ENCODE measurements at places on chromosomes 3 and 15.

DNA sequence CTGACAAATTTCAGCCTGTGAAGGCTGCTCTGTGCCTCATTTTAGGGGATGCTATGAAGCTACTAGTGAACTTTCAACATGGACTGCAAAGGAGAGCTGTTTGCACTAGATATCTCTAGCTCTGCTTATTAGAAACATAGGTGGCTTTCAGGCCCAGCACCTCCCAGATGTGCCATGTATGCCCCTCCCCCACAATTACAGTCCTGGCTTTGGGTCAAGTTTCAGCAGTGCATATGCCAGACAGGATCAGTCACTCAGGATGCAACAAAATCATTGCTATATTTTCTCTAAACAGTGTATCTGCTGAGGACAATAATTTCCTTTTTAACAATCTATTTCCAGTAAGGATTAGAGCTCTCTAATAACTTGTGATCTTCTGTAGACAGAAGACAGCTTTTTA lies 178.8 kb upstream of the STAC start:
- no peak for DNase-seq

DNA sequence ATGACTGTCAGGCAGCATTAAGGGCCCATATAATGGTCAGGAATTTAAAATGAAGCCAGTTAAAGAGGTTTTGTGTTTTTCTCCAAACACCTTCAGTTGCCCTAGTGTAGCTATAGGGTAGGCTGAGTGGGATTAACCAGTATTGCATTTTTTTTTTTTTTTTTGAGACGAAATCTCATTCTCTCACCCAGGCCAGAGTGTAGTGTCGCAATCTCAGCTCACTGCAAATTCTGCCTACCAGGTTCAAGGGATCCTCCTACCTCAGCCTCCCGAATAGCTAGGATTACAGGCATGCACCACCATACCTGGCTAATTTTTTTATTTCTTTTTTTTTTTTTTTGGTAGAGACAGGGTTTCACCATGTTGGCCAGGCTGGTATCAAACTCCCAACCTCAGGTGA lies 7.0 kb downstream of the CLASP2 start:
- DNase-seq: no peak

- no peak for DNase-seq
These were observed 150.4 kb upstream of the BFSP2 start for GRCh38 chr3:133249490-133249889.

DNA sequence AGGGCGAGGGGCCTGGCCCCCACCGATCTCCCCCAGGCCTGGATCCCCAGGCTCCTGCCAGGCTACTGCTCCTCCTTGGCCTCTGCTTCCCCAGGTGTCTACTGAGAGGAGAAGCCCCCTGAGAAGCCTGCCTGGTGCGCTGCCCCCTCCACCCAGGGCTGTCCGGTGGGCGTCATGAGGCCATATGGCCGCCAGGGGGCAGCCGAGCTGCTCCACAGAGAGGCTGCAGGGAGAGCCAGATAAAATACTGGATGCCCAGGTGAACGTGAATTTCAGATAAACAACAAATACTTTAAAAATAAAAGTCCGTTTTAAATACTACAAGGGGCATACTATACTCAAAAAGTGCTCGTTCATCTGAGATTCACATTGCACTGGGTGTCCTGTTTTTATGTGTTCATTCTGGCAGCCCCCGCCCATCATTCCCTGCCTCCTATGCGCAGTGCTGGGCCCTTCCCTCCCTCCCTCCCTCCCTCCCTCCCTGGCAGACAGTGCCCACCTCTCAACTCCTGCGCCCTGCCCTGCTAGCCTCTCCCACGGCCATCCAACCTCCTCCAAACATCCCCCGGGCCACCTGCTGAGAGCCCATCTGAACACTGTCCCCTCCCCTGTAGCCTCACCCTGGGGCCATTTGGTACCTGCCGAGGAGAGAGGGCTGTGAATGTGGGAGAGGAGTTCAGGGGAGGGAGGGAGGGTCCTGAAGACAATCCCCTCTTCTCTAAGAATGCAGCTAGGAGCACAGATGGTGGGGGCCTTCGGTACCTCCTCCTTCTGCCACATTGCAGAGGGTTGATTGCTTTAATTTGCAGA lies 29.6 kb downstream of the PSTPIP1 start:
- peak; percentile 87 for DNase-seq

- no peak for DNase-seq
These were observed 11.3 kb downstream of the MITF start for GRCh38 chr3:69750549-69750948.

DNA sequence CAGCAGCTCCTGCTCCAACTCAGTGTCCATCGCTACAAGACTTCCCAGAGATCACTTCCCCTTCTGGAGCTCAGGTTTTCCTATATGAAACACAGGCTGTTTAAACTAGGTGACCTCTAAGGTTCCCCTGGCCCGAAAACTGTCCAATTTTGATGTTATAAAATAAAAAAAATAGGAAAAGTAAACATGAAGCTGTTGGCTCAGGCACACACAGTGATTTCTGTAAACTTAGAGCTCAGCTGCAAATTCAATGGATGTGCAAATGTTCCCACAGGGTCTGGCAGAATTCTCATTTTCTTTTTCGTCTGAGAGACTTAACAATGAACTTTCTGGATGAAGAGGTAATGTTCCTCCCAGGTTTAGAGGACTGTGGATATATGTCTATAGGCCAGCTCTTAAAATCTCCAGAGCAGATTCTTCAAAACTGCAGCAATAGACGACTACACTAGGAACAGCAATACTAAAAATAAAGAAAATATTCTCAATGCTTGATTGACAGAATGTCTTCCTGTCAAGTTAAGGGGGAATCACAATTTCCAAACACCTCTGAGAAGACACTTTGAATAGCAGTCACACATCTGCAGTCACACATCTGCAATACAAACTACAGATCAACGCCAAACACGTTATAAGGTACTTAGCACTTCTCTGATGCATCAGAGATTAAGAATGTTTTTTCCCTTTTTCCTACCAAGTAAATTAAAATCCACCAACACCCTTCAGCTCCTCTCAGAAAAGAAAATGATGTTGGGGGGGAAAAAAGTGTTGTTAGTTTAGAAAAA lies 2.8 kb downstream of the NUP210 start:
- DNase-seq: peak; percentile 18

DNA sequence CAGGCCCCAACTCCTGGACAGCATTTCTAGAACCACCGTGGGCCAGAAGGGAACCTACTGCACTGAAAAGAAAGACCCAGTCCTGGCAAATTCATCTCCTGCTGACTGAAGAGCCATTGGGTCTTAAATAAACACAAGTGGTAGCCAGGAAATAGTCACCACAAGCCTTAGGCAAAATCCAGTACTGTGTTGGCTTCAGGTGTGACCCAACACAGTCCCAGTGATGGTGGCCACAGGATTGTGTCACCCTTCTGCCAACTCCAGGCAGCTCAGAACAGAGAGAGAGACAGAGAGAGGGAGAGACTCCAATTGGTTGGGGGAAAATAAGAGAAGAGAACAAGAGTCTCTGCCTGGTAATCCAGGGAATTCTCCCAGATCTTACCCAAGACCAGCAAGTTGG lies 23.1 kb downstream of the NEDD4 start:
- no peak for DNase-seq

GRCh38 chr3:169863458-169863899 lies 6.3 kb downstream of the LRRC31 start:
- DNase-seq: peak; percentile 65

DNA sequence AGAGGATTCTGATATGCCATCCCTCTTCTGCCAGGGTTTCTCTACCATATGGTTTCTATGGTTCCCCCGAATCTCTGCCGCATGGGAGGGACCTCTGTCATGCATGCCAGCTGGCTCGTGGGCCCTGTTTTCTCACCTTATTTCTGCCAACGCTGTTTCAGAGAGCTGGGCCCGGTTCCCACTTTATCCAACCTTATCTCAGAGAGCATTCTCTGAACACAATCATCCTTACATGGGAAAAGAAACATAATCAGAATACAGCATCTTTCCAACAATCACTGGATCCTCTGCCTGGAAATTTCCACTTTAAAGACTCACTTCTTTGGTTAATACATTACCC lies 234.5 kb upstream of the ZBTB20 start:
- no peak for DNase-seq

DNA sequence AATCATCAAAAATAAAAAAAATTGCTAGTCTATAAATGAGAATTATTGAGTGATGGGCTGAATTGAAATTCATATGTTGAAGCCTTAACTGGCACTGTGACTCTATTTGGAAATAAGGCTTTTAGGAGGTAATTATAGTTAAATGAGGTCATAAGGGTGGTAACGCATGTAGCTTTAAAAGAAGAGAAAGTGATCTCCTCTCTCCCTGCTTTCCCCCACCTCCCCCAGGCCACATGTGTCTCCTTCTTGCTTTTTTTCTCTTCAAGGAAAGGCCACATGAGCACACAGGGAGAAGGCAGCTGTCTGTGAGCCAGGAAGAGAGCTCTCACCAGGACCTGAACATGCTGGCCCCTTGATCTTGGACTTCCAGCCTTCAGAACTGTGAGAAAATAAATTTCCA lies 48.2 kb upstream of the ARPP19 start:
- DNase-seq: no peak

GRCh38 chr3:45906681-45907407 lies 20.5 kb downstream of the CCR9 start:
- DNase-seq: no peak

DNA sequence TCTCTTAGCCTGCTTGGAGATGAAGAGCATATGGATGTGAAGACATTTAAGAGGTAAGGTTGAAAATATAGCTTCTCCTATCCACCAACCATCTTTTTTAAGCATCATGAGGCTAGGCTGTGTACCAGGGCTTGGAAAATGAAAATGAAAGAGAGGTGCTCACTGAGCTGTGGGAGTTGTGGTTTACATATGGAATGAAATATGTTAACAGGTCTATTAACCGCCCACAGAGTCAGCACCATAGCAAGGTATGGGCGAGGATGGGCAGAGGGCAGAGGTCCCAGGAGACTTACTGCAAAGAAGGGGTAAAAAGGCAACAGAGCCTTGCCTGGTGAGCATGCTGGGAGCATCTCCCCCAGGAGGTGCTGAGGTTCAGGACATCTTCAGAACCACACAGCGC lies 273.1 kb downstream of the GABRG3 start:
- no peak for DNase-seq

GRCh38 chr15:76208786-76209424 lies 102.4 kb downstream of the ETFA start:
- peak; percentile 25 for DNase-seq

GRCh38 chr15:40852529-40852928 lies 8.7 kb downstream of the SPINT1 start:
- no peak for DNase-seq

GRCh38 chr3:141114816-141115460 lies 63.8 kb downstream of the SPSB4 start:
- no peak for DNase-seq

DNA sequence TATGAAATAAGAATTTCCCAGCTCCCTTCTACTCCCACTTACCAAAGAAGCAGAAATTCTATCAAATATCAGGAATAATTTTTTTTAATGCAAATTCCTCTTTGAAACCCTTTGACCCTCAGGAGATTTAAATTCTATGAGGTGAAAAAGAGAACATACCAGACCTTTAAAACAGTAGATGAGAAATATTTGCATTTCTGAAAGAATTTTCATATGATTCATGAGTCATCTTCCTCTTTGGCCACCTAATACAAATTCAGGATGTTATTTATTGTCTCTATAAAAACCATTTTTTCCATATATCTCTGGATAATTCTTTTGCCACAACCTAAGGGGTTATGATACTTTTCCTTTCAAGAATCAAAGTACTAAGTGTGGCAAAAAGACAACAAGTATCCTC lies 67.3 kb upstream of the ST3GAL6 start:
- no peak for DNase-seq

GRCh38 chr15:40079456-40079855 lies 29.2 kb downstream of the BMF start:
- no peak for DNase-seq

DNA sequence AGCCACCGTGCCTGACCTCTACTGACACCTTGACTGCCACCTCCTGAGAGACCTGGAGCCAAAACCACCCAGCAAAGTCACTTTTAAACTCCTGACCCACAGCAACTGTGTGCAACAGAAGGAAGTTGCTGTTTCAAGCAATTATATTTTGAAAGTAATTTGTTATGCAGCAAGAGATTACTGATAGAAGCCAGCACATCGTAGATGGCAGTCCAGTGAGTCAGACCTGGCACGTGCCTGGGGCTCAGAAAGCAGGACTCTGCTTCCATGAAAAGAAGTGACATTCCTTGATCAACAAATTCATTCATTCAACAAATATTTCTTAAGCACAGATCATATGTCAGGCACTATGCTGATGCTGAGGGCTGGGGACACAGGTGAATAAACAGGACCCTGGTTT lies 5.7 kb upstream of the CSPG4 start:
- DNase-seq: no peak

DNA sequence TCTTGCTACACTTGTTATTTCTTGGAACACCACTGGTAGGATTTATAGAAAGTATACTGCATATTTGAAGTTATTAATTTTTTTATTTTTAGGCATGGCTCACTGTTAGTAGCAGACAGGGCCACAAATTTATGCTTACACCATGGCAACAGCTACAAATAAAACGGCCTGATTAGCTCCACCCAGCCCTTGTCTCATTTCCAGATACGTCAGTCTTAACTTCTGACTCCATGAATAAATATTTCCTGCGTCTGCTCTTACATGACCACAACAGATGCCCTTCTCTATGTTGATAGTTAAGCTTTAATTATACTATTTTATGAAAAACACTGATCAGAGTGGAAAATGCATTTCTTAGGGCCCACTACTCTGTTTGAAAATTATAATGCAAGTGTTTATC lies 62.3 kb upstream of the CPOX start:
- DNase-seq: no peak

GRCh38 chr3:139917226-139917785 lies 17.7 kb upstream of the CLSTN2 start:
- DNase-seq: no peak

- no peak for DNase-seq
These were observed 7.3 kb downstream of the RPL39L start for GRCh38 chr3:187131981-187132380.

DNA sequence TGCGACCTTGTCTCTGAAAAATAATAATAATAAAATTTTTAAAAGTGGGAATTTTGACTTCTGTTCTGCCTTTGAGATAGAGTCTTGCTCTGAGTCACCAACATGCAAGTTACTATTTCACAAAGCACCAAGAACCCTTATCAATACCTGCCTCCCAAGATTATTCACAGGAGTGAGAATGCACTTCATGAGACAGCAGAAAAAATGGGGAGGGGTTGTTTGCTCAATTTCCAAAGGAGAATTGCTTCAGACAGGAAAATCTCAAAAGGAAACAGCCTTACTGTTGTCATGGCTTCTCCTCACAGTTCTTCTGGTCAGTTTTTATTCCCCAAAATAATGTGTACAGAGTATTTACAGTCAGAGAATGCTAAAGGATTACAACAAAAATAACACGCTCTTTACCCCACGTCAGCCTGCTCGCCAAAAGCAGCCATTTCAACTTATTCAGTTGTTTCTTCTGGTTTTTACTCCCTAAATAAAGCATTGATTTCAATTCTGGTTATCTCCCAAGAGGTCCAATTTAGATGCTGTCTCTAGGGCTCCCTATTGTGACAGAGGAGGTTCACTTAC lies 89.0 kb downstream of the PPCDC start:
- no peak for DNase-seq
